ENCODE measurements at places on chromosomes 4 and X. TPM values are rescaled to one million over a fixed set of nuclear protein-coding genes. Genes with fewer than 3 reads are reported as not detected.

The ANXA3 gene
- 260 TPM for total RNA-seq

The GAGE12F gene
- total RNA-seq, result not detected

The GPRASP3 gene
- 2.5 TPM for total RNA-seq

- no peaks in the 10 kb centered on the region for H3K27me3 ChIP-seq
- DNase-seq, result no peak
- no peak overlapping the region for H3K4me3 ChIP-seq
- no peak overlapping the region for H3K27ac ChIP-seq
Measured at GRCh38 chrX:14351611-14352303, 177.6 kb upstream of the GLRA2 start.

GRCh38 chr4:142818476-142818875, 27.6 kb downstream of the INPP4B start:
- DNase-seq, result no peak
- peaks cover 6% of the 10 kb centered on the region for H3K36me3 ChIP-seq
- no peak overlapping the region for H3K4me3 ChIP-seq
- H3K27me3 ChIP-seq, result no peaks in the 10 kb centered on the region
- peak overlapping the region; percentile 94 for H3K27ac ChIP-seq
- H3K4me1 ChIP-seq, result peaks cover 29% of the 10 kb centered on the region

DNA sequence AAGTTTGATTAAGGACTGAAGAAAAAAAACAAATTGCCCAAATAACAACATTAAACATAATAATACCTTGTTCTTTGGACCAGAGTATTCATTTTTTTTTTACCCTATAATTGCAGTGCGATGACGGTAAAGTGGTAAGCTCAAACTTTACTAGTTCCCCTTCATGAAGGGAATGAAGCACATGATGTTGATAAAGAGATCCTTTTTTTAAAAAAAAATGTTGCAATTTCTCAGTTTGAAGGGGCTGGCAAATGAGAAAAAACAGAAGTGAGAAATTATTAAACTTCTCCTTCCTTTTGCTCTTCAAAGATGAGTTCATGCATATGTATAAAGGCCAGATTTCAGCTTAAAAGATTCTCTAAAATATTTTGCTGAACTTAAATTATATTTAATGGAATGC, 231.7 kb downstream of the C4orf33 start:
- H3K27me3 ChIP-seq, result no peaks in the 10 kb centered on the region
- DNase-seq, result no peak
- H3K4me3 ChIP-seq, result no peak overlapping the region
- H3K27ac ChIP-seq, result no peak overlapping the region

- peak overlapping the region; percentile 73 for H3K27ac ChIP-seq
- peak; percentile 51 for DNase-seq
- no peak overlapping the region for H3K4me3 ChIP-seq
- peaks cover 18% of the 10 kb centered on the region for H3K4me1 ChIP-seq
- H3K27me3 ChIP-seq, result no peaks in the 10 kb centered on the region
- peaks cover 80% of the 10 kb centered on the region for H3K36me3 ChIP-seq
Measured at GRCh38 chrX:47200385-47201150, 6.9 kb downstream of the UBA1 start.

Measured in MCF 10A (cell line).